AG09309 (cell line): ENCODE measurements at places on chromosomes 3 and 15.

DNA sequence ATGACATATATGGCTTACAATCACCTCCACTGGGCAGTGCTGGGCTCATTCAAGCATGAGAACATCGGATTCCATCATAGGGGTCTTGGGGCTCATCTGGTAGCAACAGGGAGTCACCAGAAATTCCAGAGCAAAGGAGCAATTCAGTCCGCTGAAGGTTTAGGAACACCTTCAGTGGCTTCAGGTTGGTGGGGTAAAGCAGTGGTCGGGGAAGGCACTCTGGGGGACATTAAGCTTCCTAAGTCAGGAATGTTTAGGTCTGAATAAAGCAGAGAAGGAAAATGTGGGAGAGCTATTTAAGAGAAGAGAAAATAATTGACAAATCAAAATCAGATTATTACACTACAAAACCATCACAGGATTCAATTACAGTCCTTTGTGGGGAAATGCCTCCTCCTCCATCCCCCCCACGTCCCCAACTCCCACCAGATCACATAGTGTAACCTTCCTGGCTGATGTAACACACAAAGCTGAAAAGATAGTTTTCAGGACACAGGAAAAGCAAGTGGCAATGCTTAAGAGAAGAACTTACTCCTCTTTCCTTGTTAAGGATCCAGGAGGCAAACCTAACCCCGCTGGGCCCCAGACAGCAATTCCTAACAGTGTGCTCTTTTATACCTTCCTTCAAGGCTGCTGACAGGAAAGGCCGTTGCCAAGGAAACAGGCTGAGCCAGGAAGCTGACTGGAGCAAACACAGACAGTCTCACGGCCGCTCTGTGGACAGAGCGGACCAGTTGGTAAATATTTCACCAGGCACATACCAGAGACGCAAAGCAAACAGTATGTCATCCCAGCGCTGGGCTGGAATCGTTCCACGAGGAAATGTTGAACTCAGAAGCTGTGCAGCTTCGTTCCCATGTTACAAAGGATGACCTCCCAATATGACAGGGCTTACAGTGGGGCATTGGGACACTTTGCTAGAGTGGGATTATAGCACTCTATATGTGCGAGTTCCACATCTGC is 57.5 kb upstream of the LMCD1 start:
- peak; percentile 98 for DNase-seq

GRCh38 chr3:87503900-87504498 is 227.6 kb upstream of the POU1F1 start:
- peak; percentile 46 for DNase-seq

DNA sequence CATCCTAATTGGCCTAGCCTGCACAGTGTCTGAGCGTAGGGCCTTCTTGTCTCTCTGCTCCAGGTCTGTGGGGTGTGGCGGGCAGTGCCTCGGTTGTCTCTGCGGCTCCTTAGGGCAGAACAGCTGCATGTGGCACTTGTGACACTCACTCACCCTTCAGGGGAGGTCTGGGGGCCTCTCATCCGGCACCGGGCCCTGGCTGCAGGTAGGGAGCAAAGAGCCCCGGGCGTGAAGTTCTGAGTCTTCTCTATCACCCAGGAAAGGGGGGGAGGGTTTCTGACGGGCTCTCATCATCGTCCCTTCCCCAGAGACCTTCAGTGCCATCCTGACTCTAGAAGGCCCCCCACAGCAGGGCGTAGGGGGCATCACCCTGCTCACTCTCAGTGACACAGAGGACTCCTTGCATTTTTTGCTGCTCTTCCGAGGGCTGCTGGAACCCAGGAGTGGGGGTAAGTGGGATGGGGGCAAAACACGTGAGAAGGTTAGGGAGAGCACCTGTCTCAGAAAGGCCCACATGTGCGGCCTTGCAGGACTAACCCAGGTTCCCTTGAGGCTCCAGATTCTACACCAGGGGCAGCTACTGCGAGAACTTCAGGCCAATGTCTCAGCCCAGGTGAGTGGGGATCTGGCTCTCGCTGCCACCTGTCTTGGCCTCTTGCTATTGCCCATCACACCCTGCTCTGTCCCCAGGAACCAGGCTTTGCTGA is 2.6 kb downstream of the CHRD start:
- no peak for DNase-seq

DNA sequence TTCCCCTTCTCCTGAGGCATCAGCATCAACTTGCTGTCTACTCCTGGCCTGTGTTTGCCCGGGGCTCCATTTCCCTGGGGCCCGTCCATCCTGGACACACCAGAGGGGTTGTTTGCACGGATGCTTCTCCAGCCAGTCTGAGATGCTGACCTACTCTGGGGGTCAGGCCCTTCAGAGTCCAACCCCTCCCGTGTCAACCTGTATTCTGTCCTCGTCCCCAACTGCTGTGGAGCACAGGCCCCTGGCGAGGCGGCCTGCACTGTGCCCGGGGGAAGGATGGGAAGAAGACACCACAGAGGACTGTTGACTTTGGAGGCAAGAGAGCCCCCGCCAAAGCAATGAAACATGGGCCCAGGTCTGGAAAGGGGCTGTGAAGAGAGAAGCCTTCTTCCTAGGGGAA is 25.8 kb downstream of the ALS2CL start:
- DNase-seq, result no peak

DNA sequence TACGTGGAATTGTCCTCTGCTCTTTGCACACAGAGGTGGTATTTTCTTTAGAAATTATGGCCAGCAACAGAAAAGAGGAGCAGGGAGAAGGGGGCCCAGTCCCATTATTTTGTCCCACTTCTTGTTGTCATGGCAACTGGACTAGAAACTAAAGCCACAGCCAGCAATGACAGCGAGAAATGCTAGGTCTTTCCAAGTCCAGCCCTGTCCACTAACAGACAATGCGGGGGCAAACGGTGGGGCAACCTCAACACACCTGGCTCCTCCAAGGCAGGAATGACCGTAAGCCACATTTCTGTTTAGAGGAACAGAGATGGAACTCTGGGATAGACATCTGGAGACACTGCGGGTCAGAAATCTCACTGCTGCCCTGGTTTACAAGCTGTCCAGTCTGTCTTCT is 107.3 kb downstream of the RFTN1 start:
- no peak for DNase-seq
